ENCODE measurements at places on chromosomes 2 and 18. TPM values are rescaled to one million over a fixed set of nuclear protein-coding genes. Genes with fewer than 3 reads are reported as not detected.

The LRP1B gene
- not detected for total RNA-seq

The ALLC gene
- not detected for total RNA-seq

The NOSTRIN gene
- total RNA-seq = not detected

The IL18RAP gene
- total RNA-seq = 43.4 TPM

The MATN3 gene
- total RNA-seq = not detected

The FASTKD1 gene
- total RNA-seq = 35.9 TPM

Data from T-helper 1 cell treated with Interleukin-12 subunit alpha and Interleukin-12 subunit beta and Interleukin-4 antibody, amounts not matched to agents 30 ng/mL and 1 ng/mL, for 36 hours (primary cell).